ENCODE measurements at places on chromosomes 11 and 22. TPM values are rescaled to one million over a fixed set of nuclear protein-coding genes. Genes with fewer than 3 reads are reported as not detected.

- no peak for DNase-seq
Measured at GRCh38 chr11:20103281-20103680, 57.0 kb downstream of the DBX1 start.

Gene CCDC89
- 0.22 TPM for total RNA-seq

GRCh38 chr11:16160146-16160545 is 196.2 kb downstream of the SOX6 start:
- no peak for DNase-seq

- no peak for DNase-seq
Measured at GRCh38 chr11:44746894-44747293, 20.1 kb downstream of the TSPAN18 start.
